Ureter (tissue), 1 donor: ENCODE measurements at places on chromosomes 1 and 21. TPM values are rescaled to one million over a fixed set of nuclear protein-coding genes. Genes with fewer than 3 reads are reported as not detected.

FAM163A gene
- 0.16 TPM for total RNA-seq

ASCL5 gene
- not detected for total RNA-seq

RGS13 gene
- total RNA-seq, result 0.62 TPM

TDRD5 gene
- 1.0 TPM for total RNA-seq

AUNIP gene
- total RNA-seq, result 0.91 TPM

RGS8 gene
- not detected for total RNA-seq

GLIS1 gene
- 2.7 TPM for total RNA-seq

FCRL1 gene
- 0.21 TPM for total RNA-seq

DNAJC28 gene
- 1.2 TPM for total RNA-seq

TRMT1L gene
- 27.1 TPM for total RNA-seq

AMY2A gene
- total RNA-seq, result not detected

CDC7 gene
- total RNA-seq, result 4.9 TPM

DHCR24 gene
- 190 TPM for total RNA-seq

BLACAT1 gene
- total RNA-seq, result 0.16 TPM

GRCh38 chr21:31987696-31988095, 114.9 kb downstream of the HUNK start:
- no peak for DNase-seq

- DNase-seq, result no peak
Measured at GRCh38 chr1:23756676-23757075, 13.4 kb downstream of the ELOA start.

- DNase-seq, result no peak
Measured at GRCh38 chr21:33359446-33359845, 34.7 kb downstream of the IFNAR1 start.

- DNase-seq, result no peak
Measured at GRCh38 chr1:81174052-81174451, 626.7 kb upstream of the ADGRL2 start.

- no peak for DNase-seq
Measured at GRCh38 chr1:220485131-220485530, 42.8 kb upstream of the MARK1 start.

DNA sequence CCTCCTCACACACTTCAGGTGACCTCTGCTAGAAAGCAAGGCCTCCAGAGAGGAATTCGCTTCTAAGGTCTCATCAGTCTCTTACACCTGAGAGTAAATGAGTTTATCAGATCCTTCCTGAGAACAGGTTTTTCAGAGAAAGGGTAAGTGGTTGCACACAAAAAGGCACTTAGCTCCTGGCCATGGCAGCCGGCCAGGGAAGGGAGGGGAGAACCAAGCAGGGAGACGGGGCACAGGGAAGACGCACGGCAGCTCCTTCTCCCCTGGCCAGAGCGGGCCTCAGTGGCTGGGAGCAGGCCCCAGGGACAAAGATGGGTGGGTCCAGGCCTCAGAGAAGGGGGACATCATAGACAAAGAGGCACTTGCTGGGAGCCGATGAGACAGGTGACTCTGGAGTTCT, 3.6 kb upstream of the TNNT2 start:
- DNase-seq, result peak; percentile 79

DNA sequence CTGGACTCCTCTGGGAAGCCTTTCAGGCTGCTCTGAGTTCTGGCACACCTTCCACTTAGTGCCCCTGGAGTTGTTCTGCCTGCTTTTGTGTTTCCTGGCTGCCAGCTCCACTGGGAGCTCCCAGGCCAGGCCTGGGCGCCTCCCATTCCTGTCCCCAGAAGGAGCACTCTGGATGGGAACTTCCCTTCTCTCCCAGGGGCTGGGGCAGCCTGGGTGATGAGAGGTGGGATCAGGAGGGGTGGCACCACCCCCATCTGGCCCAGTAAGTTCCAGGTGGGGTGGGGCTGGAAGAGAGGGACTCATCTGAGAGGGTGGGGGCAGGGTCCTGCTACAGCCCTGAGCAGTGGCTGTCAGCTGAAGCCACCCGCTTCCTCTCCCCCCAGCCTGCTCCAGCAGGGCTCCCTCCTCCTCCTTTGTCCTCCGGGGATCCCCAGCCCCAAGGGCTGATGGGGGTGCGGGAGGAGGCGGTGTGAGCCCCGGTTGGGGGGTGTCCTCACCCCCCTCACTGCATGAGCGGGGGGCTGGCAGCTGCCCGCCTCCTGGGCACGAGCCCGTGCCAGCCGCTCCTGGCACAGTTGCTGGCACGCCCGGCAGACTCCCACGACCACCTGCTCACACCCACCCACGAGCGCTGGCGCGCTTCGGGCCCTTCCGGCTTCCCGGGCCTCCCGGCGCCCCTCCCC, 4.7 kb downstream of the FOXO6 start:
- no peak for DNase-seq

DNA sequence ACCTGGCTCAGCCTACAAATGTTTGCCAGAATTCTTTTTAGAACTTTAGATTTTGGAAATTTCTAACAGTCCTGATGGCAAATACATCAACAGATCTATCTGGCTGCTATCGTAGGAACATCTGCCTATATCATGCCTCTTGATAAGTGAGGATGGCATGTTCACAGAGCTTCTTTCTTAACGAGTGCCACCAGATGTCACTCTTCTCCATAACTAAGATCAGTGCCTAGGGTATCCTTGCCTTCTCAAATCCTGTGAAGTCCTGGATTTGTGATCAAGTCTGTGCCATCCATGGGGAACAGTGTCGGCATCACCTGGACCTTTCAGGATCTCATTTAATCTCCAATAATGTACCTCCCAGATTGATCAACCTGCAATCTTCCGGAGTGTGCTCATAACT, 36.5 kb upstream of the CD5L start:
- no peak for DNase-seq

DNA sequence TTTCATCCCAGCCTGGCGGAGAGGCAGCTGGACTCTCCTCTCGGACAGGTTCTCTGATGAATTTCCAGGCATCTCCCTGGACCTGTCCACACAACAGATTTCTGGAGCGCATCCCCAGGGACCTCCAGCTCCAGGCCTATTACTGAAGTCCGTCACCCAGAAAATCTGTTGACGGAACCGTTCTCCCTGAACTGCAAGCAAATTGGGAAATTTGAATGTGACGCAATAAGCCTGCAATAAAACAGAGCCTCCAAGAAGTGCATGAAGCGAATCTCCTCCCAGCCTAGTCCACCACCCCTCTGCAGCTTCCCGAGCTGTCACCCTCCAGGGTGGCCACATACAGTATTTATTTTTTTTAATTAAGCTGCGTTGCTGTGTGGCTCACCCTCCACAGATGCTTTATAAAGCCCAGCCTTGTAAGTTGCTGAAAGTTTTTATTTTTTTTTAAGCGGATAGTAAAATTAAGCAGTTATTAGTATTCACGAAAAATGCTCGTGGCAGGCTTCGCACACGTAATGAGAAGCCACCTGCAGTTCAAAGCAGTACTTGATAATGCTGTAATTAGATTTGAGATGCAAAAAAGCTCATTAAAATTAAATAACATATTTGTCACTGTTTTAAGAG, 173.3 kb downstream of the CAMTA1 start:
- DNase-seq, result no peak

- no peak for DNase-seq
Measured at GRCh38 chr1:65321879-65322278, 12.5 kb downstream of the DNAJC6 start.

DNA sequence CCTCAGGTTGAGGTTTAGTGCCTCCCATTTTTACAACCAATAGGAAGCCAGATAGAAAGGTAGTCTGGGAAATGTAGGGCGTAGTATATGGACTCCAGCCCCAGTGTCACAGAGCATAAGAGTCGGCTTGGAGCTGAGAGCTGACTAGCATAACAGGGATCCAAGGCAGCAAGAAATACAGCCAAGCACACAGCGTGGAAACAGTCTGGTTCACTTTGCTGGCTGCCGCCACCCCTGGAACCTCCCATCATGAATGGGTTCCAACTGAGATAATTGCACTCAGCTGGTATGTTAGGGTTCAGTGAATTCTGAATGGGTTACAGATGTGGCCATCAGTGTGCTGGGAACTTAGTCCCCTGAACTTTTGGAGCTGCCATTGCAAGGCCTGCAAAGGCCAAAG, 76.7 kb upstream of the GPR88 start:
- no peak for DNase-seq

- no peak for DNase-seq
Measured at GRCh38 chr1:248782416-248783141, 27.0 kb upstream of the LYPD8 start.

GRCh38 chr1:184664661-184665060, 90.0 kb downstream of the EDEM3 start:
- DNase-seq, result no peak

DNA sequence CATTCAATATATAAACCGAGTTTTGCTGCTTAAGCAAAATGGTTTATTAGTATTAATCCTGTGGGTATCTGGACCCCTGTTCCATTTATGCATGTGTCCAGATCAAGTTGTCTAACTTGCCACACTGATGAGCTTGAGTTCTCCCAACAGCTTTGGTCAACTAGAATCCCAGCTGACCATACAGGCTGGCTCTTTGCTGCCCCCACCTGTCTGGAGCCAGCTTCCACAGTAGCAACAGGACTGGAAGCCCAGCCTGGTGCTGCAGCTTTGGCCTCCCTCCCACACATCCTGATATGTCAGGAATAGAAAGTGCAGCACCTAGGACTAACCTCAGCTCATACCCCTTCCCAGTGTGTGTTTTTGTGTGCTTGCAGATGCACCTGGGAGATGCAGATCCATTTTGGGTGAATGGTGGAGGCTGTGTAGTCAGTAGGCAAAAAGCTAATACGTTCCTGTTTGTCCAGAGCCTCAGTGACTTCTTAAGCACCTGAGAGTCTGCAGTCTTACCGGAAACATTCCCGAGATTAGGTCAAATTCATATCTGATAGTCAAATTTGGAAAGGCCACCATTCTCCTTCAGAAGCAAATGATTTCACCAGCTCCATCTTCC, 40.9 kb upstream of the BEND5 start:
- peak; percentile 68 for DNase-seq

DNA sequence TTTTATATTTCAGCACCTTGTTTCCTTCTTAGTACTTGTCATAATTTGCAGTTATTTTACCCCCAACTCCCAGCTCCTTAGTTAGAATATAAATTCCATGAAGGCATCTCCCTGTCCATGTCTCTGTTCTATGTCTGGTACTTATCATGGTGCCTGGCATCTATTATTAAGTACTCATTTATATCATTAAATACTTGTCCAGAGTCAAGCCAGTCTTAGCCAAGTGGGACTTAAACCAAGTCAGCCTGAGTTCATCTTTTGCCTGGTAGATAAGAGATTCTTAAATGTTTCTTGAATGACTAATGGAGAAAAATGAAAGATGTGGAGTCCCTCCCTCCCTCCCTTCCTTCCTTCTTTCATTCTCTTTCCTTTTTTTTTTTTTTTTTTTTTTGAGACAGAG, 9.4 kb downstream of the SLC25A44 start:
- DNase-seq, result no peak

- no peak for DNase-seq
Measured at GRCh38 chr21:38500073-38500472, 1.8 kb upstream of the ERG start.

DNA sequence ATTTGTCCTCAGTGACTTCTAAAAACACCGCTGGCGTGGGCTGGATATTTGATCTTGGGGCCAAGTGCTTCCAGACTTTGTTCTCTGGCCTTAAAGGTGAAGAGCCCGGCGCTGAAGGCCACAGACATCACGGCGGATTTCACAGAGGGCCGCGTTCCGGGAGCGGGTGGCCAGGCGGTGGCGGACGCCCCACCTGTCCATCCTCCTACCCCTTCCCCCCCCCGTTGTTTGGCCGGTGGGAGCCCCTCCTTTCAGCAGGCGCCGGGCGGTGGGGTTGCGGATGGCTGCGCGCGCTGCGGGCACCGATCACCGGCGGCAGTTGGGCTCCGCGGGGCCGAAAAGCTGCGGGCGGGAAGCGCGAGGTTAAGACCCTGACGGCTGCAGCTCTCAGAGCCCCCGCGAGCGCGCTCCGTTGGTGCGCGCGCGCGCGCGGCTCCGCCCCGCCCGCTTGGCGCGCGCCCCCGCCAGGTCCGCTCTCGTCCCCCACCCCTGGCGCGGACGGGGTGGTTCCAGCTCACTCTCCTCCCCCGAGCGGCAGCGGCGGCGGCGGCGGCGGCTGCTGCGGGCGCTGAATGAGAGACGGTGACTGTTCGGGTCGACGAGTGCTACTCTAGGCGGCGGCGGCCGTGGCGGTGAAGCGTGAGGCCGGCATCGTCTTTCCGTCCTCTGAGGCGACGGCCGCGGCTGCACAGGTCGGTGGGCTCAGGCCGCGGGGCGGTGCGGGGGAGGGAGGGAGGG, at the start of gene RALGPS2:
Gene RALGPS2 (plus strand): TSS at position 517 of the 738 bp plus-strand sequence. CDS start 51,521 bp downstream, outside the sequence.
- peak; percentile 58 for DNase-seq

DNA sequence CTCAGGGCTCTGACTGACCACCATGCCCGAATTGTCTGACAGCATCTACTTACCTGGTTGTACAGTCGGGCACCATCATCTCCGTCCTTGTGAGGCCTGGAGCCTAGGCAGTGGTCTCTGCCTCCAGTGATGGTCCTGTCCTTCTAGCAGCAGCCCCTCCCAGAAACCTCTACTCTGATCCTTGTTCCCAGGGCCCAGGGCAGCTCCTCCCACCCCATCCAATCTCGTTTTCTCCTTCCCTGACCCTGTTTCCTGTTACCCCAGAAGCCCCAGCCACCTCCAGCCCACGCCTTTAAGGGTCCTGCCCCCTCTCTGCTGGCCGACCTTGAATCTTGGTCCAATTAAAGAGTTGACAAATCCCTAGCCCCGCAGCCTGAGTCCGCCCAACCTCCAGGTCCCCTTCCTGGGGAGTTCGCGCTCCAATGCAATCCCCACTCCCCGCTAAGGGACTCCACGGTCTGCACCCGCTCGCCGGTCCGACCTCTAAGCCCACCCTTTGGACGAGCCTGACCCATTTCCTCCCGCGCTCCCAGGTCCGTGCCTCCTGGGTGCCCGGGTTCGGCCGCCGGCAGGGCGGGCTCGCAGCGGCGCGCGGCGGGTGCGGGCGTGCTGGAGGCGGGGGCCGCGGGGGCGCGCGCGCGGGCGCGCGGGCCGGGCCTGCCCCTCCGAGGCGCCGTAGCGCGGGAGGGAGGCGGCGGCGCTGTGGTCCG, at the start of gene B4GALT2:
Gene B4GALT2 (plus strand): TSS at position 660 of the 710 bp plus-strand sequence. CDS start 1,951 bp downstream, outside the sequence.
- peak; percentile 43 for DNase-seq

DNA sequence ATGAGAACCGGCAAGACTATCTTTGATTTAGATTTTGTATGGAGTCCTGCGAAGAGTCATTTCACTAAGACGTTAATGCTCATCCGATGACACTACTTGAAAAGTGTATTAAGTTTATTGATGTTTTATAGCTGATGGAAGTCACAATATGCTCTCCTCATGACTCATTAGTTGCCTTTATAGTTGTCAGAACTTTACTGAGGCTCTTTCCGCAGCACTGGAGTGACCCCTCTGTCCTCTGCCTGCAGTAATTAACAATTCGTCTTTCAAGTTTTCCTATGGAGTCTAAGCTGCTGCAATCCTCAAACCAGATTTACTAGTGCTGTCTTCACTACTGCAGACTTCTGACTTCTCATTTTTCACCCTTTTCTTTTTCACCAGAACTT, 853 bp downstream of the USP16 start:
- DNase-seq, result no peak

- DNase-seq, result no peak
Measured at GRCh38 chr1:150820730-150821512, 12.9 kb upstream of the CTSK start.

DNA sequence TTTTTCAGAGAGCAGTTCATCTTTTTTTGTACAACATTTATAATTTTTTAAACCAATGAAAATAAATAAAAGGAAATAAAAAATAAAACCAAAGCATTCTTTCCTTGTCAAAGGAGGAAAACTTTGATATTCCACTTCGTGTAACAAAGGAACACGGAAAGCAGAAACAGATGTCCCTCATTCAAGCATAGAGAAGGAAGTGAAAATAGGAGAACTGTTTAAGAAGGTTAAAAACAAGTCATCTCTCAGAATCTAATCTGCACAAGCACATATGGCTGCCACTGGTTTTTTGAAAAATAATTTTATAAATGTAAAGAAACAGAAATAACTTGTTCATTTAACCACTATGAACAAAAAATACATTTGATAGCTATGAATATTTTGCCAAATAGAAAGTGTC, 35.9 kb upstream of the ZNF644 start:
- DNase-seq, result no peak

GRCh38 chr1:161128591-161129420, 3.7 kb downstream of the DEDD start:
- DNase-seq, result no peak
